ENCODE measurements at places on chromosomes 5 and 9.

- H3K27me3 ChIP-seq, result no peaks in the 10 kb centered on the region
- peak overlapping the region; percentile 73 for H3K27ac ChIP-seq
- DNase-seq, result no peak
- H3K4me1 ChIP-seq, result peaks cover 24% of the 10 kb centered on the region
- H3K36me3 ChIP-seq, result peaks cover 34% of the 10 kb centered on the region
Measured at GRCh38 chr5:16713386-16713928, 96.7 kb upstream of the RETREG1 start.

DNA sequence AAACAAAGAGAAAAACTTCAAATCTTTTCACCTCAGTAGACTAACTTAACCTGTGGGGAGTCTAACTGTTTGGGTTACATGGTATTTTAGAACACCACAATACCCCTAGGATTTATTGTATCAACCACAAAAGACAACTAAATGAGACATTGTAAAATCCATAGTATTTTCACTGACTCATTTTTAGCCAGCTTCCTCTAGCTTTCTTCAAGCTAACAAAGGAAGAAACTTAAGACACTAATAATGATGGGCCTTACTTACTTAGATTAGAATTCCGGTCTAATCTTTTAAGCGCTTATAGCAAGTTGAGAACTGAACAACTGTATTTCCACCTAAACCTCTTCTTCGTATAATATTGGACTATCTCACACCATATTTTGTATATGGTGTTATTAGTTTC is 529.3 kb downstream of the DMRTA1 start:
- no peaks in the 10 kb centered on the region for H3K27me3 ChIP-seq
- DNase-seq, result no peak
- H3K27ac ChIP-seq, result no peak overlapping the region
- no peak overlapping the region for H3K4me3 ChIP-seq

DNA sequence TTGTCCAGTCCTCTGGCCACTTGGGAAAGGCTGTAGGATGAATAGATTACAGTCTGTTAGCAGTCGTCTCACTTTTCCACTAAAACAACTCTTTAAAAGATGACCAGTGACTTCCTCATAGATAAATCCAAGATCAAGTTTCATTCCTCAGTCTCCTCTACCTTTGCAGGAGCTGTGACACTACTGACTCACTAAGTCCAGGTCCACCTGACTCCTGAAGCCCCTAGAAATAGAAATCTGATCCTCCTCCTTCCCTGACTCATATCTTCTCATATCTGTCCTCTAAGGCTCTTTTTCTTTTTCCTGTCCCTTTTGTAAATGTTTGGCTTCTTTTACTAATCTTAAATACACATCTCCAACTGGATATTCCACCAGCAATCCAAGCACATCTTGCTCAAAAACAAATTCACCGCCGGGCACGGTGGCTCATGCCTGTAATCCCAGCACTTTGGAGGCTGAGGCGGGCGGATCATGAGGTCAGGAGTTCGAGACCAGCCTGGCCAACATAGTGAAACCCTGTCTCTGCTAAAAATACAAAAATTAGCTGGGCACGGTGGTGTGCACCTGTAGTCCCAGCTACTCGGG is 2.6 kb downstream of the CCDC125 start:
- H3K4me1 ChIP-seq, result peaks cover 9% of the 10 kb centered on the region
- no peak for DNase-seq
- H3K36me3 ChIP-seq, result peaks cover 2% of the 10 kb centered on the region
- no peak overlapping the region for H3K4me3 ChIP-seq
- H3K27ac ChIP-seq, result no peak overlapping the region

DNA sequence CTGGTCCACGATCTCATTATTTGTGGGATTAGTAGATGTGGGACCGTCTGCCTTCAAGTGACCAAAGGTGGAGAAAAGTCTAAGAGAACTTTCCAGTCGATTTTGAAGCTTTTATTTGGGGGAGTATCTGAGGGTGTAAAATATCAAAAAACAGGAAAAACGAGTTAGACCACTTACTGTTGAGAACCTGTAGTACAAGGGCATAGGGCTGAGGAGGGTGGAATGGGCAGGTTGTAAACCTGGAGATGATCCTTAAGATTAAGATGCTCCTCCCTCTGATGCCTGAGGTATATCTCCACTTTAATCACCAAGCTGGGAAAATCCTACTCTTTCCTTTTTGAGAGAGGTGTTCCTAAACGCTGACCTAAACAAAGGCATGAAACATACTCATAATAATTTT is 32.0 kb upstream of the GTF2H2C start:
- H3K4me3 ChIP-seq, result no peak overlapping the region
- no peaks in the 10 kb centered on the region for H3K4me1 ChIP-seq
- H3K27ac ChIP-seq, result no peak overlapping the region
- peaks cover 13% of the 10 kb centered on the region for H3K27me3 ChIP-seq

- DNase-seq, result no peak
- no peak overlapping the region for H3K27ac ChIP-seq
- peaks cover 5% of the 10 kb centered on the region for H3K4me1 ChIP-seq
- no peaks in the 10 kb centered on the region for H3K36me3 ChIP-seq
- H3K4me3 ChIP-seq, result no peak overlapping the region
Measured at GRCh38 chr5:115414406-115415142, 118.1 kb upstream of the CCDC112 start.

DNA sequence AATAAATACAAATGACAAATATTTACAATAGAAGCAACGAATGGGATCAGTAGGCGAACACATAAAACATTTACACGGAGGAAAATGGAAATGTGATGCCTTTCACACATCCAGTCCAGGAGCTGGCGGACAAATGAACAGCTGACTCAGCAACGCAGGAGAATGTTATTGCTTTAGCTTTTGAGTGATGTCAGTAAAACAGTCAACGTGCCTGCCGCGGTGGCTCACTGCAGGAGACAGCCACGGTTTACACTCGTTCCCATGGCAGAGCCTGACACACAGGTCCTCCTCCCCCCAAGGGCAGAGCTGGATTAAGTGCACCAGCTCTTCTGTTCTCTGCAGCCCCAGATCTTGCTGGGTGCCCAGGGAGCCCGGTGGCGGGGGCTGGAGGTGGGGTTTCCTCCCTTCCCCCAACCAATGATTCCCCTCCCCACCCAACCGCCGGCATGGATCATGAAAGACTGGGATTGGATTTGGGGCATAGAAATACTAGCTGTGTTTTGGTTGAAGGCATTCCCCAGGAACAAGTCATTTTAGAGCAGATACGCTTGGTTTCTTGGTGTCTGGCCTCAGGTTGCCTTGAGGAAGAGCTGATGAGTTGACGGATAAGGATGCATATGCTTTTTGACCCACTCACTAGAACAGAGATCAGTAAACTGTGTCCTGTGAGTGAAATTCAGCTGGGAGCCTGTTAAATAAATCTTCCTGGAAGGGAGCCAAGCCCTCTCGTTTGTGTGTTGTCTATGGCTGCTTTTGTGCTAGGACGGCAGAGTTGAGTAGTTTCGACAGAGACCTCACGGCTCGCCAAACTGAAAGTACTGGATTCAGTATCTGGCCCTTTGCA is 12.5 kb downstream of the STC2 start:
- H3K27me3 ChIP-seq, result no peaks in the 10 kb centered on the region
- peak overlapping the region; percentile 97 for H3K27ac ChIP-seq

- H3K4me3 ChIP-seq, result no peak overlapping the region
- H3K36me3 ChIP-seq, result no peaks in the 10 kb centered on the region
- H3K27ac ChIP-seq, result no peak overlapping the region
- peaks cover 2% of the 10 kb centered on the region for H3K27me3 ChIP-seq
- peak; percentile 62 for DNase-seq
Measured at GRCh38 chr5:135442431-135443160, 4.6 kb downstream of the DCANP1 start.

Measured in osteocyte (in vitro differentiated cells).